ENCODE measurements at places on chromosomes 2 and 18.
A peak's percentile ranks its signal among the peaks of the same experiment; 100 is the strongest.

- DNase-seq, result no peak
Observed at GRCh38 chr18:25786758-25787157, 303.7 kb downstream of the SS18 start.

DNA sequence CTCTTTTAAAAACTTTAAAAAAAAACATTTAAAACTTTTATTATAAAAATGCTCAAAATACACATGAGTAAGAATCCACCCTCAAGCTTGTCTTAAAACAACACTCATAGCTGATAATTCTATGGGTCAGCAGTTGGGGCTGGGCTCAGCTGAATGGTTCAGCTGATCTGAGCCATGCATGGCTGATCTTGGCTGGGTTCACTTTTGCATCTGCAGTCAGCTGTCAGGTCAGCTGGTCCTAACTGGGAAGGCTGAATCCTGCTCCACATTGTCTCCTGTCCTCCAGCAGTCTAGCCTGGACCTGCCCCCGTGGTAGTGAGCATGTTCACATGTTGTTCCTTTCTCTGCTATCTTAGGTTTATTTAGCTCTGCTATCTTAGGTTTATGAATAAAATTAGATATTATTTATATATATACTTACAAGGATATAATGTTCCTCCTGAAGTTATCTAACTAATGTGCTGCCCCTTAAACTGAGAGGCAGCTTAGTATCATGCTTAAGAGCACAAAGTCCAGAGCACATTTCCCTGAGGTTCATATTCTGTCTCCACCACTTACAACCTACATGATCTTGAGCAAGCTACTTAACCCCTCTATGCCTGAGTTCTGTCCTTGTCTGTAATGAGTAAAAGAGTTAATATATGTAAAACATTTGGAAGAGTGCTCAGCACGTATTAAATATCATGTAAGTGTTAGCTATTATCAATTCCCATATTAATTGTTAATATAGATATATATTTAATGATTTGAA, 309.4 kb downstream of the PTPRM start:
- DNase-seq, result no peak

GRCh38 chr2:98489971-98490962, 45.6 kb downstream of the INPP4A start:
- no peak for DNase-seq

GRCh38 chr2:164677733-164678132, 56.5 kb upstream of the GRB14 start:
- no peak for DNase-seq

GRCh38 chr2:180604077-180604476, 376.3 kb upstream of the UBE2E3 start:
- no peak for DNase-seq

DNA sequence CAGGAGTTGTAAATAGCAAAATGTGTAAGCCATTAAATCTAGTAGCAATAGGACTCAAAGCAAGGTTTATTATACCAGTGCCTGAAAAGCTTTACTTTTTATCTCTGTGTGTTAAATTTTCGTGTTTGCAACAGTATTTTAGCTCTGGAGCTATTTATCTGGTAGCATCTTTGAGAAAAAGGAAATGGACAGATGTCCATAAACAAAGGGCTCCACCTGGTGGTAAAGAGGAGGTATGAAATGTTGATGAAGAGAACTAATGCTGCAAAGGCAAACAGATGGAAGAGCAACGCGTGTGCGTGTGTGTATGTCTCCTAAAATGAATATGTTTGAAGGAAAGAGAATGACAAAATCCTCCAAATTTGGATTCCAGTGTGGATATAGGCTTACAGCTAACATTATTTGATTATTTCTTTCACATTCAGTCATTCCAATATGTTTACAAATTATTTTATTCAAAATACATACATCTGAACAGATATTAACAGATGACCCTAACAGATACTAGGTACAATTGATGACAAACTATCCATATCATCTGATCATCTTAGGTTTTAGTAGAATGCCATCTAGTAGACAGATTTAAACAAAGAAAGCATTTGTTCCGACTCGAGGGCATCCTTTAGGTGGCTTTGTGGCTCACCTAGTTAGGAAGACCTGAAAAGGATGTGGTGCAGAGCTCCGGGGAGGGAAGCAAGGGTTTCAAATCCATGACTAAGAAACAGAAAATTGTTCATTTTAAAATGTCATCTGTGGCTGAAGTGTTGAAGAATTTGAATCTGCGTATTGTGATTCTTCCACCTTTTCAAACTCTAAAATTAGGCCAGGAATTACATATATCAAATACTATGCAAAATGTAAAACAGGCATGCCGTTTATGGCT, 383.3 kb downstream of the MTX2 start:
- DNase-seq, result no peak

- no peak for DNase-seq
Observed at GRCh38 chr2:146587291-146587713, 1257.5 kb upstream of the ACVR2A start.

DNA sequence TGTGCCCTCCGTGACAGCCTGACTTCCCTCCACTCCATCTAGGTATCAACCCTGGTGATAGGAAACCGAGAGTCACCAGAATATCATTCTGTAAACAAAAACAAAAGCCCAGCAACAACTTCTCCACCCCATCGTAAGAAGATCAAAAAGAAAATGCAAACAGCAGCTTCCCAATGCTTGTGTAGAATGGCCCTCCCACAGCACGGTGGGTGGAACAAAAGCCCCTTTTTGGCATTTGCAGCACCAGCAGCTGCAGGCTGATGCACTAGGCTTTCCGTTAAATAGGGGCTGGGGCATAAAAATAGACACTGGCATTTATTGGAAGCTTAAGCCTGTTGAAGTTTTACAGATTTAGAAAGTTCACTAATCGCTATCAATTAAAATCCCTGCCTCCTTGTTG, 513.0 kb downstream of the GALR1 start:
- no peak for DNase-seq

DNA sequence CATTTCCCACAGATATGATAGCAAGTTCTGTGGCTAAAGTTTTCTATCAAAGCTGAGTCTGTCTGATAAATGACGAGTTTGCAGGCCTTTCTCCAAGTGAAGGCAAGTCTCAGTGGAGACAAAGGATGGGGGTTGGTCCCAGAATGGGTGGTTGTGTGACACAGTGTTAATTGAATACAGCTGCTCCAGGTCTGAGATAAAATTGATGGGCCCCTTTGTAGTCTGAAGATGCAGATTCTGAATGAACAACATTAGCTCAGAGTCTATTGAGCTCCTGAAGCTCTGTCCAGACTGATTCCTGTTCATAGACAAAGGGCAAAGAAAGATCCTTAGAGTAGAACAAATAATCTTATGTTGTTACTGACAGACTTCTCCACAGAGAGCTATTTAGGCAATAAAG, 296.9 kb upstream of the CYRIA start:
- no peak for DNase-seq

GRCh38 chr2:83602753-83603152, 856.3 kb downstream of the SUCLG1 start:
- no peak for DNase-seq

GRCh38 chr18:62420513-62421209, 95.6 kb downstream of the TNFRSF11A start:
- DNase-seq, result peak; percentile 29

GRCh38 chr2:69774984-69775982, 33.3 kb downstream of the ANXA4 start:
- no peak for DNase-seq

- DNase-seq, result no peak
Observed at GRCh38 chr2:98012561-98012991, 16.8 kb upstream of the TMEM131 start.

GRCh38 chr18:24763765-24764513, 303.5 kb downstream of the HRH4 start:
- no peak for DNase-seq

GRCh38 chr2:13193900-13194299, 477.2 kb downstream of the TRIB2 start:
- DNase-seq, result no peak

GRCh38 chr2:164430166-164430783, 191.0 kb downstream of the GRB14 start:
- no peak for DNase-seq

DNA sequence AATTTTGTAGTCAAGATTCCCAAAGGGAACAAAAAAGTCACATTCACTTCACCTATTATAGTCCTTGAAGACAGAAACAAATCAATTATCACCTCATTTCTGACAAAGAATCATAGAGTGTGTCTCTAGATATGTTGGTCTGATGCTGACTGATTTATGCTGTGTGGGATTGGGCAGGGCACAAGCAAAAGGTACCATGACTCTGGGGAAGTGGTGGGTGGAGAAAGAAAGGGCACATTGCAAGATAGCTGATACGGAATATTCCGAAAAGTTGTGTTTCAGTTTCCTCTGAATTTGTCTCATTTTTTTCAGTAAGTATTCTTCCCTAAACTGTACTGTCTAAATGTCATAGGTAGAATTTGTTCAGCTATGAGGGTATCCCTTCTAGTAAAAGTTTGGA, 268.0 kb downstream of the MREG start:
- no peak for DNase-seq

GRCh38 chr2:236262238-236262637, 2.0 kb downstream of the ASB18 start:
- DNase-seq, result no peak
